ENCODE measurements at places on chromosomes 6 and 20.

DNA sequence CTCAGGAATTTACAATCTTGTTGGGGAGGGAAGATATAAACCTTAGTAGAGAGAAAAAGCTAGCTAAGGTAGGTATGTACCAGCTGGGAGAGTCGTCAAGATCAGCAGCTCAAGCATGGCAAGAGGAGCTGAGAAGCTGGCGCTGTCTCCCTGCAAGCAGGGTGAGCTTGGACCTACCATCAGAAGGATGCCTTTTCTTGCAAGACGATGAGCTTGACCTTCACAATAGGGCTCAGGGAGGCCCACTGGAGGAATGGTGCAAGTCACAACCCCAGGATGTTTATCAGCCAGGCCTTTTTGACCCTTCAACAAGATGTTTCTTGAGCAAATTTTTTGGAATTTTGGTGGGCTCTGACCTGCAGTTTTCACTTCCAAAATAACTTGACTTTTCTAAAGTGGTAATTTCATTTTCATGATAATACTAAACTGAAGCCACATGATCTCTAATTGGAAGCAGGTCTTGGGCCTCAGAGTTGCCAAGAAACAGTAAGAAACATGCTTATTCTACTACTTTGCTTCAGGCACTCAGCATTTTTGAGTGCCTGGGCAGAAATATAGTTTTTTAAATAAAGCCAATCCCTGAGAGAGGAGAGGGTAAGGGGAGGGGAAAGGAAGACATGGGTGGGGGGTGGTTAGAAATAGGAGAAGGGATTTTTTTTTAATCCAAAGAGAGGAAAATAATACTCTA lies 258.1 kb downstream of the CLIC5 start:
- no peak for DNase-seq

DNA sequence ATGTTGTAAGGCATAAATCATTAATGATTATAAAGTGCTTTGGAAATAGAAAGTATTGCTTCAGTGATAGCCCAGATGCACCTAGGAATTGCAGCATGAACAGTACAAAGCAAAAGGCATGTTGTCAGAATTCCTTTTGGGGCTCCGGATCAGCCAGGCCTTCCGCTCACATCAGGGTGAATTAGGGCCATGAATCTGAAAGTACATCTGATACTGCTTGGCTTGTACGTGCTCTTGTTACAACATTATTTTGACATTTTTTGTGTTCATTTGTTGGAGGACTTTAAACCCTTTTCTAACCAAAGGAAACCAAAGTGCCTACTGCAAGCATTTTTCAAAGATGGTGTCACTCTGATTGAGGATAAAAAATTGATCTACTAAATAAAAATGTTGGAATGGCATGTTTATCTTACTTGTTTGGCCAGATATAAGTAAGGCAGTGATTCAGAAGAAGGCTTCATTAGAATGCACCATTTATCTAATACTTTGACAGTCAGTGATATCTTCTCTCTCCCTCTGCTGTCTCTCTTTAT lies 1005.6 kb upstream of the FLRT3 start:
- no peak for DNase-seq

- no peak for DNase-seq
Observed at GRCh38 chr6:49052901-49053300, 410.2 kb downstream of the MMUT start.

GRCh38 chr6:90224196-90224595 lies 72.4 kb downstream of the BACH2 start:
- DNase-seq, result no peak

GRCh38 chr6:6469074-6469473 lies 119.4 kb upstream of the LY86 start:
- no peak for DNase-seq

GRCh38 chr6:12327391-12327790 lies 37.2 kb downstream of the EDN1 start:
- DNase-seq, result peak; percentile 70

GRCh38 chr6:73064266-73064665 lies 161.0 kb downstream of the KHDC1L start:
- no peak for DNase-seq

DNA sequence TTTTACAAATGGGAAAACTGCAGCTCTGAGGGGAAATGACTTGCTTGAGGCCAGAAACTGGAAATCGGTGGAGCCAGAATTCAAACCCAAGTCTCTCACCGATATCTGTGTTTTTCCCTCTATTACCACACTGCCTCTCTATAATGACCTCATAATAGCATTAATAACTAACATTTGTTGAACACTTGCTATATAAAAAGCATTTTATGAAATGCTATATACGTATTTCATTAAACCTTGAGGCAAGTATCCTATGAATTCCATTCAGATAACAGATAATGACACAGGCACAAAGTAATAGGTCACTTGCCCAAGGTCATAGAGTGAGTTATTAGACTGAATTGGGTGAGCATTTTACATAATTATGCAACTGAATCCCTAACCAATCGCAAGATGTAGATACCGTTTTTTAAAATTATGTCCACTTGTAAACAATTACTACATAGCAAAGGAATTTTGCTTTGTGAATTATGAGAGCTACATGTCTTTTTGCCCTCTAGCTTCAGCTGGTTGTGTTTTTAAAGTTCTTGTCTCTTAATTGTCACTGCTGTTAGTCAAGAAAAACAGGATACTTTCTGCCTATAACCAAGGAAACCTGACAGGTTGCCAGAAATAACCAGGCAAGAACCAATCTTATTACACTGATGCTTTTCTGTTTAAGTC lies 4.7 kb downstream of the DSN1 start:
- no peak for DNase-seq

DNA sequence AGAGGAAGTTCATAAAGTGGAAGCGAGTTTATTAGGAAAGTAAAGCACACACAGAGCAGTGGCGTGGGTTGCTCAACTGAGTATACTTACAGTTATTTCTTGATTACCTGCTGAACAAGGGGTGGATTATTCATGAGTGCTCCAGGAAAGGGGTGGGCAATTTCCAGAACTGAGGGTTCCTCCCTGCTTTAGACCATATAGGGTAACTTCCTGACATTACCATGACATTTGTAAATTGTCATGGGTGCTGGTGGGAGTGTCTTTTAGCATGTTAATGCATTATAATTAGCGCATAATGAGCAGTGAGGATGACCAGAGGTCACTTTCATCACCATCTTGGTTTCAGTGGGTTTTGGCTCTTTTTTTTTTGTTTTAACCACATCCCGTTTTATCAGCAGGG lies 29.8 kb downstream of the PDYN start:
- DNase-seq, result no peak

GRCh38 chr6:7939184-7939863 lies 28.7 kb upstream of the TXNDC5 start:
- no peak for DNase-seq

- DNase-seq, result no peak
Observed at GRCh38 chr20:22288156-22288555, 296.2 kb downstream of the FOXA2 start.

GRCh38 chr20:41135187-41135887 lies 2.0 kb upstream of the PLCG1 start:
- no peak for DNase-seq

- no peak for DNase-seq
Observed at GRCh38 chr6:44558024-44558831, 170.7 kb downstream of the CDC5L start.

- DNase-seq, result peak; percentile 85
Observed at GRCh38 chr6:164108869-164109769, 694.6 kb downstream of the QKI start.

DNA sequence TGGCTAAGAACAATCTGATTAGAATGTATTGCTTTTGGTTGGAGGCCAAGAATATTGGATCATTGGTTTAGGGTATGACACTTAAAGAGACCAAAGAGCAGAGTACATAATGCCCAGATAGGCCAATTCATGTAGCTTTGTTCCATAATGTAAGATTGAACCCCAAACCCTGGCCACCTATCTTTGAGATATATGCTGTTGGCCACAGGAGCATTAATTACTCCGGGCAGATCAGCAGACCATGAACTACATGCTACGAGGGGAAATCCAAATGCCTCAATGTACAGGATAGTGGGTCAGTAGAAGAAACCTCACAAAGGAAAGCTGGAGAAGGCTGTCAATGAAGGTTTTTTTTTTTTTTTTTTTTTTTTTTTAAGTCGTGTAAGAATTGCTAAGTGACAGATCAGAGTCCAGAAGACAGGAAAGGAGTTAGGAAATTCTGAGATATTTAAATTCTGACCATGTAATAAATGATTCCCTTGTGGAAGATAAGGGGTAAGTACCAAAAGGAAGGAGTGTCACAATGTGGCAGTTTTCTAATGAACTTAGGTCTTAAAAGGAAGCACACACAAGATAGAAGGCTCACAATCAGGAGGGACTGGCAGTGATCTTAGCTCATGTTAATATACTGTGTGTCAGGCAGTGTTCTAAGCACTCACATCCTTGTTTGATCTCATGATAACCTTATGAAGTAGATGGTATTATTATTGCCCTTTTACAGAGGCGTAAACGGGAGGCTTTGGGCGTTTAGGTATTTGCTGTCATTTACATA lies 61.4 kb downstream of the CARMIL1 start:
- DNase-seq, result no peak

DNA sequence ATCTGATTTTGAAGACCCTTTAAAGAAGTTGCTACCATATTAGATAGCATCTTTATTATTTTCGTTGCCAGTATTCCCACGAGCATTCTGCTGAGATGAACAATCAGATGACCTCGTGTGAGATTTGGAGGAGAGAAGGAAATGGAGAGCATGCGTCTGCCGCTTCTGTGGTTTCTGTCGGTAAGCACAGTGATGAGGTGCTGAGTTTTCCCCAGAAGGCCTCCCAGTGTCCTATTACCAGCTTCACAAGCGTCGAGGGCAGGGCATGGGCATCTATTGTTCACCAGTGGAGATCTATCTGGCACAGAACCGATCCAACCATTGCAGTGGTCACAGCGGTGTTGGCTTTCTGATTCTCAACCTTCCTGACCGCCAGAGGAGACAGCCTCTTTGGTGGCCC lies 29.4 kb downstream of the TRAF3IP2 start:
- DNase-seq, result no peak

DNA sequence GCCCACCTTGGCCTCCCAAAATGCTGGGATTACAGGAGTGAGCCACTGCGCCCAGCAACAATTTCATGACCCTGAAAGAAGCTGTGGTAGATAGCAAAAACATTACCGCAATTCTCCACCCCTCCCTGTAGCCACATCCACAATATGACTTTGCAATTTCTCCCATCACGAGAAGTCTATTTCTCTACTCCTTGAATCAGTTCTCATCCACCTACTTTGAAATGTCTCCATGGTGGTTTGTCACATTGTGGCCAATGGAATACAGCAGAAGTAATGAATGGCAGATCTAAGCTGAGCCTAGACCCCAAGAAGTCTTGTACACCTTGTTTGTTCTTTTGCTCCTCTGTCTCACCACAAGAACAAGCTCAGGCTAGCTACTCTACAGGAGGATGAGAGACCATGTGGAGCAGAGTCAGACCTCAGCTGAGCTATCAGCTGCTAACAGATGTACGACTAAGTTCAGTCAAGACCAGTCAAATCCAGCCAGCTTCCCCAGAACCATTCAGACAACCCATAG lies 6.3 kb downstream of the OXT start:
- DNase-seq, result no peak

Data from MG63 (cell line).